ENCODE measurements at places on chromosomes 4 and X.

GRCh38 chr4:89563431-89563830, 255.8 kb upstream of the GPRIN3 start:
- DNase-seq, result no peak

GRCh38 chr4:184745831-184746795, 12.2 kb upstream of the CENPU start:
- peak; percentile 63 for DNase-seq

DNA sequence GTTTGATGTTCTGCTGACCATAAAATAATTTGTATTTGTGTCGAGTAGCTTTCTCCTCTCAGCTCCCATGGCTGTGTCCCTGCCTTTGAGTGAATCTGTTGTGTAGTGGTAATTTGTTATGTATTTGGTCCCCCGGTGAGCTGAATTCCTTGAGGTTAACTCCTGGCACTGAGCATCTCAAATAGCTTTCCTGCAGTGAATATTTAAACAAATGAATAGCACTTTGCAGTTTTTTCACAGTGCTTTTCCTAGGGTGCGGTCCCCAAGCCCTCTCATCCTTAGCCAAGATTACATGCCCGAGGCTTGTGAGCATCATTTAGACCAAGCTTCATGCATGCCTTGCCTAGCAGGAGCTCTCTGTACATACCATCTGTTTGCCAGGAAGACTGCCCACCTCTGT, 74.2 kb downstream of the CLDN34 start:
- no peak for DNase-seq

DNA sequence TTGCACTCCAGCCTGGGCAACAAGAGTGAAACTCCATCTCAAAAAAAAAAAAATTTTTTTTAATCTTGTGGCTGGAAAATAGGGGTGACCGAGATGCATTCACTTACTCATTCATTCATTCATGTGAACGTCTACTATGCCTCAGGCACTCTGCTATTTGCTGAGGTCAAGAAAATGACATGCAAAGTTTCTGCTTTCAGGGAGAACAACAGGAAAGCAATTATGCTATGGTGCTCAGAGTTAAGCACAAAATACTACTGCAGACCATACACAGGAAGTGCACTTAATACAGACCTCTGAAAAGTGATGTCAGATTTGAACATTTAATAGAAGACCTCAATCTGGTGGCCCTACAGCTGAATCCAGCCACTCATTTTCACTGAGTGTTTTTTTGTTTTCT, 59.6 kb upstream of the DUSP21 start:
- DNase-seq, result no peak

- DNase-seq, result peak; percentile 81
Measured at GRCh38 chr4:24104158-24104565, 214.3 kb upstream of the PPARGC1A start.

GRCh38 chr4:130820448-130820847, 1724.5 kb downstream of the C4orf33 start:
- no peak for DNase-seq

GRCh38 chr4:104979083-104979760, 167.5 kb upstream of the TET2 start:
- DNase-seq, result no peak

All from left lobe of liver (tissue), 2 donors.